ENCODE measurements at places on chromosomes 7 and 10. TPM values are rescaled to one million over a fixed set of nuclear protein-coding genes. Genes with fewer than 3 reads are reported as not detected.

DNA sequence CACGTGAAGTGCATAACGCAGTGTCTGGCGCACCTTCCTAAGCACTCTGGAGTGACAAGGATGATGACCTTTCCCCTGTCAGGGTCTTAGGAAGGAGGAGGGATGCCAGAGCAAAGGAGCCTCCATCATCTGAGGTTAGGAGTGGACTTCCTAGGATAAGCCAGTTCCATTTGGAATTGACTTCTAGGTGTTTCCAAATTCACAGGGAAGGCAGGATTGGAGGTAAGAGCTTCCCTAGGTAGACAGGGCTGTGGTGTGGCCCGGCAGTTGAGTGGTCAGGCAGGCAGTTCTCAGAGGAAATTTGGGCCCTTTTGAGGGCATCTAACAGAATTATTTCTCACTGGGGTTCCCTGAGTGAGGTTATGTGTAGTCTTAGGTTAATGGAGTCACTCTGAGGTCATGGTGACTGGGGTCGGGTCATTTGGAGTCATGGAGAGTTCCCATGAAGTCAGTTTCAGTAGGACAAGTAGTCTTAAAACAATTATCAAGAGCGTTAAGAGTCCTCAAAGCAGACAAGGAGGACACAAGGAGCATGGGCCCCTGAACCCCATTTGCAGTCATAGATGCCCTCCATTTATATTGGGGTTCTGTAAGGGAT lies 8.2 kb downstream of the PPIF start:
- no peaks in the 10 kb centered on the region for H3K36me3 ChIP-seq
- no peak for DNase-seq
- no peak overlapping the region for H3K4me3 ChIP-seq
- no peak overlapping the region for H3K27ac ChIP-seq

DNA sequence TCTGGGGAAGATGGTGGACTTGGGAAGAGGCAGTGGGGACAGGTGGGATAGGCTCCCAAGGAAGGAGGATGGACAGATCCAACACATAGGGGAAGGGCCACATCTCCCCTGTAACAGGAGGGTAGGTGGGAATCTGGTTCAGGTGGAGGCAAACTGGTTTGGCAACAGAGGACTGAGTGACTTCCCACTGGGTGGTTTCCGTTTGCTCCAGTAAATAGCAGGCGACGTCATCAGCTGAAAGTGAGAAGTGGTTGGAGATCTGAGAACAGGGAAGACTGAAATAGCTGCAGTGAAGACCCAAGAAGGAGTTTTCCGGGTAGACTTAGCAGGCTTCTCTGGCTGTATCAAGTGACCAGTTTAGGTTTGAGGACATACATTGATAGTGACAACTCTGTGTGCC lies 504.4 kb downstream of the GALNT17 start:
- no peaks in the 10 kb centered on the region for H3K27me3 ChIP-seq
- no peaks in the 10 kb centered on the region for H3K36me3 ChIP-seq

GRCh38 chr10:31978156-31978483 lies 49.5 kb upstream of the ARHGAP12 start:
- H3K36me3 ChIP-seq = no peaks in the 10 kb centered on the region
- no peaks in the 10 kb centered on the region for H3K4me1 ChIP-seq
- no peaks in the 10 kb centered on the region for H3K27me3 ChIP-seq
- no peak overlapping the region for H3K27ac ChIP-seq
- H3K4me3 ChIP-seq = no peak overlapping the region

- H3K4me1 ChIP-seq = peaks cover 10% of the 10 kb centered on the region
- no peak overlapping the region for H3K4me3 ChIP-seq
- H3K27ac ChIP-seq = peak overlapping the region; percentile 67
- peaks cover 20% of the 10 kb centered on the region for H3K36me3 ChIP-seq
- H3K27me3 ChIP-seq = no peaks in the 10 kb centered on the region
Observed at GRCh38 chr10:16777473-16778370, 39.5 kb downstream of the RSU1 start.

DNA sequence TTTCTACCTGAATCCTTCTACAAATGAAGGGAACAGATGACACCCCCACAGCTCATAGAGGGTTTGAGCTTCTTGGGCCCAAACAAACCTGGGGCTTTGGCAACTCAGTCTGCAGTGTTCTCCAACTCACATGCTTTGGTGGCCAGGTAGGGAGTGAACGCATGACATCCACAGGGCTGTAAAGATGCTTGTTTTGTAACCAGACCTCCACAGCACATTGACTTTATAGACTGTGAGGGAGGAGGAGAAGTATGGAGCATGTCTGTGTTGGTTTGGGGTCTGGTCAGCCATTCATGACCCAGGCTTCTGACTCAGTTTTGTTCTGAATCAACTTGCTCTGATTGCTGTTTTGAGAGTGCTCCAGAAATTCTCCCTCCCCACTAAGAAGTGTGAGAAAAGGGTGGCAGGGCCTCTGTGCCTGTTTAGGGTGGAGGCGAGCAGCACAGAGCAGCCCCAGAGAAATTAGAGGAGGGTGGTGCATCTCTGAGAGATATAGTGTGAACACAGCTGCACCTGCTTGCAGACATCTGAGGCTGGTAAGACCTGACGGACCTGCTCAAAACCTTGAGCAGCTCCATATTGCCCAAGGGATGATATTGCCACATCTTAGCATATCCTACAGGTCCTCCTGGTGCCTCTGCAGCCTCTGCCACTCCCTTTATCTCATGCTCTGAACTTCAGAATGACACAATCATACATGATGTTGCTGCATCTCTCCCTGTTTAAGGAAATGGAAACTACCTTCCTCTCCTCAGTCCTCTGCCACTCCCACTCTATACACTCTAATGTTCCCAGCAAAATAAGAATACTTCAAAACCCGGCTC lies 287.7 kb downstream of the ABCA13 start:
- no peak overlapping the region for H3K27ac ChIP-seq
- no peak overlapping the region for H3K4me3 ChIP-seq
- no peaks in the 10 kb centered on the region for H3K36me3 ChIP-seq
- H3K4me1 ChIP-seq = no peaks in the 10 kb centered on the region
- H3K27me3 ChIP-seq = no peaks in the 10 kb centered on the region

- H3K27ac ChIP-seq = no peak overlapping the region
- H3K4me1 ChIP-seq = peaks cover 19% of the 10 kb centered on the region
Observed at GRCh38 chr7:94698275-94698674, 42.3 kb upstream of the SGCE start.

- DNase-seq = no peak
- H3K36me3 ChIP-seq = no peaks in the 10 kb centered on the region
- no peaks in the 10 kb centered on the region for H3K4me1 ChIP-seq
- no peaks in the 10 kb centered on the region for H3K27me3 ChIP-seq
Observed at GRCh38 chr7:49497471-49497870, 276.0 kb upstream of the VWC2 start.

DNA sequence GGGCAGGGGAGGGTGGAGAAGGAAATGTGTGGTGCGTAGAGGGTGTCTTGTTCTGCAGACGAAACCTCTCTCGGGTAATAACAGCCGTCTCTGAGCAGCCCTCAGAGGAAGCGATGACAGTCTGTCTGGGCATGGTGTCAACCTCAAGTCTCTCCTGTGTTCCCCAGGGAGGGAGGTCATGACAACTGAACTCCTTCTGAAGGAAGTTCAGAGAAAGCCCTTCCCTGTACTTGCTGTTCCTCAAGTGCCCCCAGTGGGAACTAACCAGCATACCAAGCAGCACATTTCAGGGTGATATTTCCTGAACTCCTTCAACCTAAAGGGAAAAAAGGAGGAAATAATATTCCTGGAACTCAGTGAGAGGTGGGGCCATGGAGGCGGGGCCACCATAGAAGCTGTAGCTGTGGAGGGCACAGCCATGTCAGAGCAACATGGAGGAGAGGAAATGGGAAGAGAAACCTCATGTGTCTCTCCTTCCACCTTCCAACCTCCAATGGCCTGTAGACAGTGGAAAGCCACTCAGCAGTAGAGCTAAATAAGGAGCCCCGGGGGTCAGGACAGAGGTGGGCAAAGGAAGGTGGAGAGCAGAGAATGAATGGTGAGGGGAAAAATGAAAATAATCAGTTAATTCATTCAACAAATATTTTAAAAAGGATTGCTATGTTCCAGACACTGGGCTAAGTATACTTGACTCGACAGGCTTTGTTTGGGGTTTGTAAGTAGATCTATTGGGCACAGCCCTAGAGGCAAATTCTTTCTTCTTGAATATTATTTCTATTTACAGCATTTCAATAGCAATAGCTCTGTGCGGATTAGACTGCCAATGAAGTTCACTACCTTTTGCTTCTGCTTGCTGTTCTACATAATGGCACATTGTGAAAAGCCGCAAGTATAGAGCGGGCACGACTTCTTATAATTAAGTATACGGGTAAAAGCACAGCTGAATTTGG lies 61.0 kb upstream of the AOAH start:
- no peak overlapping the region for H3K4me3 ChIP-seq
- no peak overlapping the region for H3K27ac ChIP-seq
- H3K4me1 ChIP-seq = no peaks in the 10 kb centered on the region

GRCh38 chr10:103082683-103083082 lies 110.4 kb downstream of the NT5C2 start:
- H3K36me3 ChIP-seq = peaks cover 93% of the 10 kb centered on the region
- no peak overlapping the region for H3K27ac ChIP-seq
- no peaks in the 10 kb centered on the region for H3K4me1 ChIP-seq

DNA sequence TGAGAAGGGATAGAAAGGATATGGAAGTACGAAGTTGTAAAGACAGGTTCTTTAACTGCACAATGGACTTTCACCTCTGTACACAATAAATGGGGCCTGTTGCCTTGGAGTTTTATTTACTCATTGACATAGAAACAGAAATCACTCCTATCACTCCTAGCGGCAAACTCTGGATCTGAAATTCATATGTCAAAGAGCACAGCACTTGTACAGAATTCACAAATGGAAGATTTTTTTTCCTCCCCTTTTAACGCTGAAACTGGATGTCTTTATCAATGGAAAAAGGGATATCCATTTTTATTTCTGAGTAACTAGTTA lies 18.2 kb downstream of the NT5C3A start:
- no peaks in the 10 kb centered on the region for H3K36me3 ChIP-seq
- no peaks in the 10 kb centered on the region for H3K4me1 ChIP-seq
- DNase-seq = no peak

- H3K27ac ChIP-seq = no peak overlapping the region
- H3K27me3 ChIP-seq = peaks cover 54% of the 10 kb centered on the region
- DNase-seq = no peak
- H3K4me1 ChIP-seq = peaks cover 20% of the 10 kb centered on the region
- H3K4me3 ChIP-seq = no peak overlapping the region
Observed at GRCh38 chr7:30684351-30684750, 2.1 kb upstream of the CRHR2 start.

GRCh38 chr7:110397927-110398660 lies 692.8 kb upstream of the LRRN3 start:
- no peak for DNase-seq
- no peak overlapping the region for H3K4me3 ChIP-seq
- no peaks in the 10 kb centered on the region for H3K36me3 ChIP-seq
- H3K27ac ChIP-seq = no peak overlapping the region
- H3K27me3 ChIP-seq = no peaks in the 10 kb centered on the region

DNA sequence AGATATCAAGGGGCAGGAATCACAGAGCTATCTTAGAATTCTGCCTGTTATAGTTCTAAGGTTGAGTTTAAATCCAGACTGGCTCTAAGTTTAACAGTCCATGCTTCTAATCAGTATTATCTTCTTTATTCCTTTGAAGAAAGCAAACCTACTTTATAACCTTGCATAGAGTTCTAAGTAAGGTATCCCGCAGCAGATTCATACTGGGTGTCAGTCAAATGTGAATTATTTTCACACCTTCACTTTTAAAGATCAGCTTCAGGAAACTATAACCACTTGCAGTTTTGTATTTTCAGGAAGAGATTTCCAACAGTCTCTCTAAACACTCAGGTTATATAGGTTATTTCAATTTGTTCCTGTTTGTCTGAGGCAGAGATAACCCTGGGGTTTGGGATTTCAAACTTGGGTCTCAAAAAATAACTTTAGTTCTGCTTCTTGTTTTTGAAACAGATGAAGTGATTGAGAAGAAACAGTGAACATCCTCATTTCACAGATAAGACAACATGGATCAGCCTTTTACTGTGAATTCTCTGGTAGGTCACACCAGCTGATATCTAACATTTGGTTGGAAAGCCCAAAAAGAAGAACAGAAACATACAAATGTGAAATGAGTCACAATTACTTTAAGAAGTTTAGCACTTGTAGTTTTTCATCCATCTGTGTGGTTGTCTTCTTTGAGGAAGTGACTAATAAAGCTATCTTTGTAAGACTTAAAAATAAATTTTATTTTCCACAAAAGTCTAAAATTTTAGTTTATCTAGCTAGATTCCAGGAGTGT lies 21.4 kb downstream of the STAMBPL1 start:
- no peak overlapping the region for H3K27ac ChIP-seq
- H3K4me3 ChIP-seq = no peak overlapping the region
- H3K27me3 ChIP-seq = no peaks in the 10 kb centered on the region
- DNase-seq = no peak
- no peaks in the 10 kb centered on the region for H3K36me3 ChIP-seq
- peaks cover 2% of the 10 kb centered on the region for H3K4me1 ChIP-seq

- H3K27me3 ChIP-seq = no peaks in the 10 kb centered on the region
- no peaks in the 10 kb centered on the region for H3K4me1 ChIP-seq
- no peak for DNase-seq
Observed at GRCh38 chr10:110458266-110458920, 39.3 kb upstream of the DUSP5 start.

DNA sequence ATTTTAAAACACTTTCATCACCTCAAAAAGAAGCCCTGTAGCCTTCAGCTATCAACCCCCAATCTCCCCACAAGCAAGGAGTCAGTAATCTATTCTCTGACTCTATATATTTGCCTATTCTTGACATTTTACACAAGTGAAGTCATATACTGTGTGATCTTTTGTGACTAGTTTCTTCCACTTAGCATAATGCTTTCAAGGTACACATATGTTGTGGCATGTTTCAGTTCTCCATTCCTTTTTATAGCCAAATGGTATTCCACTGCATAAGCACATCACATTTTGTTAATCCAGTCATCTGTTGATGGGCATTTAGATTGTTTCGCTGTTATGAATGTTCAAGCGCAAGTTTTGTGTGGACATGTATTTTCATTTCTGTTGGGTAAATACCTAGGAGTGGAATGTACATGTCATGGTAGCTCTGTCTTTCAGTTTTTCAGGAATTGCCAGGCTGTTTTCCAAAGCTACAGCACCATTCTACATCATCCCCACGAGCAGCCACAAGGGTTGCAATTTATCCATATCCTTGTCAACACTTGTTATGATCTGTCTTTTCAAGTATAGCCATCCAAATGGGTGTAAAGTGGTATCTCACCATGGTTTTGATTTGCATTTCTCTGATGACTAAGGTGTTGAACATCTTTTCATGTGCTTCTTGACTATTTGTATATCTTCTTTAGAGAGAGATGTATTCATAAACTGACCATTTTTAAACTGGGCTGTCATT lies 405.6 kb downstream of the KCNMA1 start:
- no peak overlapping the region for H3K4me3 ChIP-seq
- H3K27me3 ChIP-seq = no peaks in the 10 kb centered on the region
- DNase-seq = no peak
- H3K4me1 ChIP-seq = no peaks in the 10 kb centered on the region
- no peak overlapping the region for H3K27ac ChIP-seq

The PRF1 gene
- total RNA-seq = 0.87 TPM

The CEP55 gene
- total RNA-seq = 0.63 TPM

The EPHB6 gene
- 16.0 TPM for total RNA-seq

The AKR1B15 gene
- total RNA-seq = 1.8 TPM

The IFRD1 gene
- total RNA-seq = 116 TPM

All from tibial nerve (tissue), 4 donors.